ENCODE measurements at places on chromosomes 11 and 22.

GRCh38 chr11:29328961-29329441 lies 687.8 kb downstream of the KCNA4 start:
- peak; percentile 13 for DNase-seq

GRCh38 chr11:88151709-88152265 lies 23.5 kb downstream of the RAB38 start:
- DNase-seq, result no peak

DNA sequence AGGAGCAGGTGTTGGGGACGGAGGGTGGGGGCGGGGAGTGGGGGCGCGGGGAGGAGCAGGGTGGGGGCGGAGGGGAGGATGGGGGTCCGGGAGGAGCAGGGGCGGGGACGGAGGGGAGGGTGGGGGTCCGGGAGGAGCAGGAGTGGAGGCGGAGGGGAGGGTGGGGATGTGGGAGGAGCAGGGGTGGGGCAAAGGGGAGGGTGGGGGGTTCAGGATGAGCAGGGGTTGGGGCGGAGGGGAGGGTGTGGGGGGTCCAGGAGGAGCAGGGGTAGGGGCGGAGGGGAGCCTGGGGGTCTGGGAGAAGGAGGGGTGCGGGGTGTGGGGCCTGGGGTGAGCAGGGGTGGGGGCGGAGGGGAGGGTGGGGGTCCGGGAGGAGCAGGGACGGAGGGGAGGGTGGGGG lies 17.1 kb downstream of the CRELD2 start:
- DNase-seq, result peak; percentile 42

GRCh38 chr22:39097098-39098020 lies at the start of gene APOBEC3H:
TSS of gene APOBEC3H (plus strand) at chr22:39097244. CDS start at chr22:39100279, 3,035 bp downstream.
- DNase-seq, result peak; percentile 71

Data from hematopoietic multipotent progenitor cell treated with erythropoietin and hydrocortisone succinate and interleukin-3 and kit ligand, for 4 days (in vitro differentiated cells).